ENCODE measurements at places on chromosomes 13 and 19.
A peak's percentile ranks its signal among the peaks of the same experiment; 100 is the strongest.

DNA sequence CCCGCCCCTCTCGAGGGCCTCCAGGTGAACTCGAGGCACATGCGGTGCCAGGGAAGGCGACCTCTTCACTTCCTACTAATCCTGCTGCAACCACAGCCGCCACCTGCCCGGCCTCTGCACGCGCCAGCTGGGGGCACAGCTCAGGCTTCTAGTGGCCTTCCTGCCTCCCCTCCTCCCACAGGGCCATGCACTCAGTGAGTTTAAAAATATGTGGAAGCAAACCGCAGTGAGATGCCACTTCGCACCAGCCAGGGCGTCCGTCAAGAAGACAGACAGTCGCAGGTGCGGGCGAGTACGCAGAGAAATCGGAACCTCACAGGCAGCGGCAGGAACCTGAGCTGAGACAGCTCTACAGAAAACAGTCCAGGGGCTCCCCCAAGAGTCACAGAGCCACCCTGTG, 10.4 kb downstream of the LMNB2 start:
- DNase-seq = no peak

DNA sequence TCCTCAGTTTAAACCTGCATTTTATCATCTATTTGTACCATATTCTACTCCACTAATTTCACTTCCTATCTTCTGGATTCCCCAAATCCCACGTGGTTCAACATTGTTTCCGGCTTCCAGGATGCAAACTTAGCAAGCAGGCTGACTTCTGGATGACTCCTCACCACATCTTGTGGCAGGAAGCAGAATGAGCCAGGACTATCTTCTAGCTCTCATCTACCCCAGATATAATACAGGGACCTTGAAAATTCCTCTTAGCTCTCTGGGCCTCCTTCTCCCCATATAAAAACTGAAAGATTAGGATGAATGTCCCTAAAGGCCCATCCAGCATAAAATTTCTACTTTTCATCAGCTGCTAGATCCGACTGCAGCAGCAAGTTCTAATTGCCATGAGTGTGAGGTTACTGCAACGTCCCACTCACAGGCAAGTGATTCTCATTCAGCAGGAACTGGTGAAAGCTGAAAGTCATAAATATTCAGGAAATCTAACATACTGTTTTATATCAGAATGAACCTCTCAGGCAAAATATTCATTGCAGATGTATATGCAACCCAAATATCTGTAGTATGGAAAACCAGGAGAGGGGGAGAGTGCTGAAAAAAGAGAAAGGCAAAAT, 93.4 kb downstream of the KCTD12 start:
- no peak for DNase-seq

DNA sequence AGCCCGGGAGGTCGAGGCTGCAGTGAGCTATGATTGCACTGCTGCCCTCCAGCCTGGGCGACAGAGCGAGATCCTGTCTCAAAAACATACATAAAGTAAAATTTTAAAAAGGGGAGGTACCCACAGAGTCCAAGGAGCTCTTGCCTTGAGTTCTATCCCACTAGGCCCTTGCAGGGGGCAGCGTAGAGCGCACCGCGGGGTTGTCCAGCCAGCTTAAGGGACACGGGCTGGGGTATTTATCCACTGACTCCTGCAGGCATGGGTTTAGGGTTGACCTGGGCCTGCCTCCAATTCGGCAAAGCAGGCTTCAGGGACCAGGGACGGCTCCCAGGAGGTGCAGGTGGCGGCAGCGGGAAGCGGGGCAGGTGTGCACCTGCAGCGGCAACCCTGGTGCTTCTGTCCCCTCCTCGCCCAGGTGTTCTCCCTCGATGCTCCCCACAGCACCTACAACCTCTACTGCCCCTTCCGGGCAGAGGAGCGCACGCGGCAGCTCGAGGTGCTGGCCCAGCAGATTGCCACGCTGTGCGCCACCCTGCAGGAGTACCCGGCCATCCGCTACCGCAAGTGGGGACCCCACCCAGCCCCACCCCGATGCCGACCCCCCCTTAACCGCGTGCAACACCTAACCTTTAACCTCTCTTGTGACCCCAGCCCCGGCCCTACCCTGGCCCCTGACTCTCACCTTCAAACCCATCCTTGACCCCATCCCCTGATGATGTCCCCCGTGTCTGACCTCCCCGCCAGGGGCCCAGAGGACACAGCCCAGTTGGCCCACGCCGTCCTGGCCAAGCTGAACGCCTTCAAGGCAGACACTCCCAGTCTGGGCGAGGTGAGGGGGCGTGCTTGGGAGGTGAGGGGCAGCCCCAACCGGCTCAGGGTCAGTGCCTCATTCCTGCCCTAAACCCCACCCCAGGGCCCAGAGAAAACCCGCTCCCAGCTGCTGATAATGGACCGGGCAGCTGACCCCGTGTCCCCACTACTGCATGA, 4.7 kb downstream of the STXBP2 start:
- DNase-seq = no peak

- no peak for DNase-seq
Measured at GRCh38 chr13:78402708-78403400, 200.5 kb downstream of the POU4F1 start.

GRCh38 chr13:24224232-24224680, 63.7 kb downstream of the SPATA13 start:
- DNase-seq = no peak

DNA sequence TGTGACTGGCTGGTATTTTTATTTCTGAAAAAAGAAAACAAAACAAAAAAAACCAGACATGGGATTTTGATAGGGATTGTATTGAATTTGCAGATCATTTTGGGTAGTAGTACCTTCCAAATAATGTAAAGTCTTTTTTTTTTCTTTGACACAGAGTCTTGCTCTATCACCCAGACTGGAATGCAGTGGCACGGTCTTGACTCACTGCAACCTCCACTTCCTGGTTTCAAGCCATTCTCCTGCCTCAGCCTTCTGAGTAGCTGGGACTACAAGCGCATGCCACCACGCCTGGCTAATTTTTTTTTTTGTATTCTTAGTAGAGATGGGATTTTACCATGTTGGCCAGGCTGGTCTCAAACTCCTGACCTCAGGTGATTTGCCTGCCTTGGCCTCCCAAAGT, 4.2 kb downstream of the ZNF101 start:
- DNase-seq = no peak

- DNase-seq = no peak
Measured at GRCh38 chr19:8423817-8424223, 10.7 kb downstream of the MARCHF2 start.

DNA sequence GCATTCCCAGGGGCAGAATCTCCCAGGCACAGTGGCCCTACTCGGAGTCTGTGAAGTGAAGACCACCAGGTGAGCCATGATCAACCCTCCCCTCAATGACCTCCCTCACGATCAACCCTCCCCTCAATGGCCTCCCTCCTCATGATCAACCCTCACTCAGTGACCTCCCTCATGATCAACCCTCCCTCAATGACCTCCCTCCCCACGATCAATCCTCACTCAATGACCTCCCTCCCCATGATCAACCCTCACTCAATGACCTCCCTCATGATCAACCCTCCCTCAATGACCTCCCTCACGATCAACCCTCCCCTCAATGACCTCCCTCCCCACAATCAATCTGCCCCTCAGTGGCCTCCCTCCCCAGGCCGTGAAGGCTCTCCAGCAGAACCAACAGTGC, 32.1 kb downstream of the SBNO2 start:
- DNase-seq = no peak

GRCh38 chr13:71577127-71577526, 289.9 kb downstream of the DACH1 start:
- DNase-seq = no peak

DNA sequence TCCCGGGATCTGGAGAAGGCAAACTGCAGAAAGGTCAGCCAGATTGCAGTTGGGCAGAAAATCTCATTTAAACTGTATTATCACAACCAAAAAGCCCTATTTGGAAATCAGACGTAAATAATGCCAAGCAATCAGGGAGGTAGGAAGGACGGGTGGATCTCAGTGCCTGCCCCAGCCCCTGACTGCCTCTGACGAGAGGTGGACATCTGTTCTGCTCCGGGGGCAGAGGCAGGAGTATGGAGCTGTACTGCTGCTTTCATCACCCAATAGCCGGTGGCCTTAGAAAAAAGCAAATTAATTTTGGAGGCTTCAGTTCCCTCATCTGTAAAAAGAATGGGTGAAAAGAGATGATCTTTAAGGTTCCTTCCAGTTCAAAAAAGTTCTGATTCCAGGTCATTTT, 43.6 kb upstream of the WASF3 start:
- DNase-seq = no peak

DNA sequence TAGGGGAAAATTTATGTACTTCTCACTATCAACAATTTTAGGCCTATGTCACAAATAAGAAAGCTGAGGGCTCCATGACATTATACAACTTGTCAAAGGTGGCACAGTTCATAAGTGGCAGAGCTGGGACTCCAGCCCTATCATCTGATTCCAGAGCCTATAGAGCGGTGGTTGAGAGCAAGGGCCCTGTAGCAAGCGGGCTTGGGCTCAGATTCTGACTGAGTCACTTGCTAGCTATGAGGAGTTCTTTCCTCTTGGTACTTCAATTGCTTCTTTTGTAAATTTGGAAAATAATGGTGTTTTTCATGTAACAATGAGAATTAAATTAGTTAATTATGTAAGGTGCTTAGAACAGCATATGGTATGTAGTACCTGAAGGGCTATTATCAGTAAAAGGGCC, 28.7 kb upstream of the FAM216B start:
- DNase-seq = no peak

- DNase-seq = peak; percentile 85
Measured at GRCh38 chr19:40702337-40703012, 12.0 kb upstream of the NUMBL start.

- DNase-seq = no peak
Measured at GRCh38 chr19:2998642-2999041, 21.3 kb downstream of the TLE6 start.

DNA sequence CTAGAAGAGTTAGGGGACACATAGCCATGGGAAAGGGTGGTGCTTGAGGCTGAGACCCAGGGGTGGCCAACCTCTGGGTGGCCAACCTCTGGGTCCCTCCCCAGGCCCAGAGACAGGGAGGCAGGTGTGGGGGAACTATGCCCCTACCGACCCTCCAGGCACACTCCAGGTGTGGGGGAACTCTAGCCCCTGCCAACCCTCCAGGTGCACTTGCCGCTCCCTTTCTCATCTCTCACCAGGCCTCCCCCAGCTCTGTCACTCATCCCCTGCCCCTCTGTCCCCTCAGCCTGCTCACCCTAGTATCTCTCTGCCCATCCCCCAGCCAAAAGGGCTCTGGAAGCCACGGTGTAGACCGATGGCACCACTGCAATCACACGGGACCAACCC, 10.6 kb upstream of the VSTM2B start:
- no peak for DNase-seq

GRCh38 chr13:31236211-31236786, 36.5 kb downstream of the B3GLCT start:
- peak; percentile 26 for DNase-seq

DNA sequence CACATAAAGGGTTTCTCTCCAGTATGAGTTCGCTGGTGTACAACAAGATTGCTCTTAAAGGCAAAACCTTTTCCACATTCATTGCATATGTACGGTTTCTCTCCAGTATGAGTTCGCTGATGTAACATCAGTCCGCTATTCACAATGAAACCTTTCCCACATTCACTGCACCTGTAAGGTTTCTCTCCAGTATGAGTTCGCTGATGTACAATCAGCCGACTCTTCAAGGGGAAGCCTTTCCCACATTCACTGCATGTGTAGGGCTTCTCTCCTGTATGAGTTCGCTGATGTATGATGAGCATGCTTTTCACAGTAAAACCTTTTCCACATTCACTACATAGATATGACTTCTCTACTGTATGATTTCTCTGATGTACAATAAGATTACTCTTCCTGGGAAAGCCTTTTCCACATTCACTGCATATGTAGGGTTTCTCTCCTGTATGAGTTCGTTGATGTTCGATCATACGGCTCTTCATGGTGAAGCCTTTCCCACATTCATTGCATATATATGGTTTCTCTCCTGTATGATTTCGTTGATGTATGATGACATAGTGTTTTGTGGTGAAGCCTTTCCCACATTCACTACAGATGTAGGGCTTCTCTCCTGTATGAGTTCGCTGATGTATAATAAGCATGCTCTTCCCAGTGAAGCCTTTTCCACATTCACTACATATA, 6.0 kb upstream of the ZNF614 start:
- no peak for DNase-seq

DNA sequence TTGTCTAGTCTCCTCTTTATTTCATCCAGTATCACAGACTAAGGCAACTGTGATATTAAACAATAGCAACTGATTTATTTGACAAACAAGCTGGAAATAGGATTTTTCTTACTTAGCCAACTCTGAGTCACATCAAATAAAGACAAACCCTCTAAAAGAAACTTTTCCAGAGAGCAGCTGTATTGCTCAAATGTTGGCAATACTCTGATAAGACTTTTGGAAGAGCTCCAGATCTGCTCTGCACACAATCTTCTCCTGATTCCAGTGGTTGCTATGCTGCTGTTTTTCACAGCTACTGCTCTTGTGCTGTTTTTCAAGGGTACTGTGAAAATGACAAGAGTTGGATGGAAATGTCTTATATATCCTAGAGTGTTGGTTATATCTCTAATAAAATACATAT, 1479.2 kb downstream of the SLITRK5 start:
- no peak for DNase-seq

DNA sequence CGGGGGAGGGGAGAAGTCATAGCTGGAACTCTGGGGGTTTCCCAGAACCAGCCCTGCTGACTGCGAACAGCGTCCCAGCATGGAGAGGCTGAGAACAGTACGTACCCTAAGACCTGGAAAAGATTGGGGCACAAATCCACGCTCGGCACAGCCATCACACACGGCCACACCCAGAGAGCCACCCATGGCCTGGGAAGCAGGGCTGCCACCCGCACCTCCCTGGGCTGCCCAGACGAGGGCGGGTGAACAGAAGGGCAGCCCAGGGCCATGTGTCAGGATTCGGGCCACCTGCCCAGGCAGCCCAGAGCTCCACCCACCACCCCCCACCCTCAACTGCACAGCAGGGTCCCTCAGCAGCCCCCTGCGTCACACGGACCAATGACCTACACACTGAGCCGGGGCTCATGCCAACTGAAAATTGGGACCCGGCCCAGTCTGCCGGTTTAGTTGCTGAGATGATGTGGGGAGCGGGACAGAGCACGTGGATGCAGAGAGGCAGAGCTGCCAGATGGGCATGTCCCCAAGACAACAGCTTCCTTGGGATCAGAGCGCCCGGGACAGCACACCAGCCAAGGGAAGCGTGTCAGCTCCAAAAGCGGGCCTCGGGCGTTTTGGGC, 8.5 kb downstream of the UBXN6 start:
- peak; percentile 87 for DNase-seq

GRCh38 chr13:39515224-39515714, 87.7 kb downstream of the LHFPL6 start:
- DNase-seq = no peak

- DNase-seq = no peak
Measured at GRCh38 chr19:48796298-48797083, 14.3 kb downstream of the BCAT2 start.

Measured in cerebellar cortex (tissue), 1 donor.